OCI-LY7 (cell line): ENCODE measurements at places on chromosomes 12 and 14. TPM values are rescaled to one million over a fixed set of nuclear protein-coding genes. Genes with fewer than 3 reads are reported as not detected.

Gene CLEC4C
- not detected in 2 replicates for total RNA-seq

Gene SSPN
- not detected in 2 replicates for total RNA-seq

Gene MORN3
- 0.13 and 0.18 TPM in 2 replicates for total RNA-seq

Gene ENDOU
- total RNA-seq = 0.55 TPM in 1 of 2 replicates, not detected in the other

Gene LMO3
- total RNA-seq = 10.6 and 14.5 TPM in 2 replicates

Gene KCNJ8
- total RNA-seq = not detected in 2 replicates

Gene PTPN21
- not detected in 2 replicates for total RNA-seq

Gene BDKRB2
- 0.17 and 0.18 TPM in 2 replicates for total RNA-seq

Gene KRT80
- total RNA-seq = not detected in 2 replicates

Gene RGS6
- total RNA-seq = not detected in 2 replicates

Gene TAS2R13
- 0.81 and 1.2 TPM in 2 replicates for total RNA-seq

Gene TAS2R43
- total RNA-seq = 3.0 and 3.1 TPM in 2 replicates

Gene ASPG
- total RNA-seq = not detected in 2 replicates

Gene DTX3
- 0.11 TPM in 1 of 2 replicates, not detected in the other for total RNA-seq

Gene TMTC2
- 5.6 and 6.2 TPM in 2 replicates for total RNA-seq

Gene FGD4
- total RNA-seq = 14.9 and 16.8 TPM in 2 replicates

Gene DRAM1
- not detected in 2 replicates for total RNA-seq

Gene SPATS2
- total RNA-seq = 36.4 and 37.5 TPM in 2 replicates

Gene LGR5
- total RNA-seq = 0.51 TPM in 1 of 2 replicates, not detected in the other

Gene IL26
- total RNA-seq = not detected in 2 replicates

Gene KRT73
- total RNA-seq = not detected in 2 replicates

Gene CCDC196
- not detected in 2 replicates for total RNA-seq

Gene KRT74
- total RNA-seq = not detected in 2 replicates

Gene OAS2
- 46.8 and 52.6 TPM in 2 replicates for total RNA-seq

Gene C12orf56
- not detected in 2 replicates for total RNA-seq

Gene MIP
- 0.57 TPM in 1 of 2 replicates, not detected in the other for total RNA-seq

Gene PROX2
- total RNA-seq = 0.74 and 0.76 TPM in 2 replicates

Gene HOXC10
- total RNA-seq = 0.25 TPM in 1 of 2 replicates, not detected in the other

Gene HOXC13
- total RNA-seq = not detected in 2 replicates

Gene COX6A1
- 449 and 453 TPM in 2 replicates for total RNA-seq

Gene TAS2R10
- not detected in 2 replicates for total RNA-seq

Gene CLEC14A
- not detected in 2 replicates for total RNA-seq

Gene PRH2
- total RNA-seq = not detected in 2 replicates

Gene NINJ2
- total RNA-seq = 3.5 and 4.4 TPM in 2 replicates

Gene KRT81
- total RNA-seq = not detected in 2 replicates

Gene HOXC11
- 2.7 and 3.8 TPM in 2 replicates for total RNA-seq

Gene CLEC4E
- not detected in 2 replicates for total RNA-seq

Gene OSGEP
- 68.8 and 76.6 TPM in 2 replicates for total RNA-seq

Gene SOX5
- not detected in 2 replicates for total RNA-seq

Gene DDX23
- total RNA-seq = 103 and 119 TPM in 2 replicates

Gene CRIP2
- not detected in 2 replicates for total RNA-seq

Gene SPX
- 0.90 and 1.2 TPM in 2 replicates for total RNA-seq

Gene RNASE4
- not detected in 2 replicates for total RNA-seq
